ENCODE measurements at places on chromosomes 3 and 15. TPM values are rescaled to one million over a fixed set of nuclear protein-coding genes. Genes with fewer than 3 reads are reported as not detected.
A peak's percentile ranks its signal among the peaks of the same experiment; 100 is the strongest.

The HIGD2B gene
- total RNA-seq, result not detected

DNA sequence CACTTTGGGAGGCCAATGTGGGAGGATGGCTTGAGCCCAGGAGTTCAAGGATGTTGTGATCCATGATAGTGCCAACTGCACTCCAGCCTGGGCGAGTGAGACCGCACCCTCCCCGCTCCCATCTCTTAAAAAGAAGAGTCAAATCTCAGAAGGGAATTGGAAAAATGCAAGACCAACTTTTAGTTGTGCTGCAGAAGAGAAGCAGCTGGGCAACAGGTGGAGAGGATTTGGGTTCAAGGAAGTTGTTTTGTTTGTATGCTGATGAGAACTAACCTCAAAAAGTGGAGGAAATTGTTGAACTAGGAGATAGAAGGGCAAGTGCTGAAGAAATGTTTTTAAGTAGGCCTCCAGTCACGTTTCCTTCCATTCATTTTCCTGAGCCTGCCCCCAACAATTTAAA lies 12.8 kb upstream of the PDCD7 start:
- H3K27me3 ChIP-seq, result no peaks in the 10 kb centered on the region
- peaks cover 6% of the 10 kb centered on the region for H3K36me3 ChIP-seq
- no peak overlapping the region for H3K27ac ChIP-seq
- H3K4me1 ChIP-seq, result no peaks in the 10 kb centered on the region
- no peak for DNase-seq

The DUOXA1 gene
- total RNA-seq, result 42.6 TPM

GRCh38 chr3:118641608-118642007 lies 393.0 kb downstream of the IGSF11 start:
- peak; percentile 60 for DNase-seq
- no peaks in the 10 kb centered on the region for H3K4me1 ChIP-seq
- no peaks in the 10 kb centered on the region for H3K27me3 ChIP-seq
- H3K27ac ChIP-seq, result no peak overlapping the region
- H3K36me3 ChIP-seq, result no peaks in the 10 kb centered on the region
- no peak overlapping the region for H3K4me3 ChIP-seq

DNA sequence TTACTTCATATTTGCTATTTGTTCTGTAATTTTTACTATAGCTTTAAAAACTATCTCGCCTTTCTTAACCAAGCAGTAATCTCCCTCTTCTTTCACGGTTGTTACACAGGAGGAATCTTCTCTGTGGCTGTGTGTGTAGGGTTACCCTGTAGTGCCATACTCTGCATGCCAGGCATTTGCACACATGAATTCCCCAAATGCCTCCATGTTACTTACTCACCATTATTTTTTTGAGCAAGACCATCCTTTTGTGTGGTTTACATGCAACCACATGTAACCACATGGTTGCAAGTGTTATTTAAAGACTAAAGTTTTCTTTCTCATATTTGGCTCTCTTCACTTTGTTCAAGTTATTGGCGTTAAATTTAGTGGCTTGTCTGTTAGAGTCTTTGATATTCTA lies 45.5 kb downstream of the HPS3 start:
- no peak overlapping the region for H3K27ac ChIP-seq
- no peak for DNase-seq
- no peak overlapping the region for H3K4me3 ChIP-seq
- peaks cover 9% of the 10 kb centered on the region for H3K36me3 ChIP-seq
- no peaks in the 10 kb centered on the region for H3K27me3 ChIP-seq

GRCh38 chr3:131393868-131394267 lies 12.3 kb downstream of the NUDT16 start:
- DNase-seq, result no peak
- H3K27ac ChIP-seq, result no peak overlapping the region
- H3K27me3 ChIP-seq, result no peaks in the 10 kb centered on the region

The GHSR gene
- not detected for total RNA-seq

- no peak overlapping the region for H3K4me3 ChIP-seq
- no peak for DNase-seq
Measured at GRCh38 chr15:60070838-60071493, 66.9 kb downstream of the FOXB1 start.

DNA sequence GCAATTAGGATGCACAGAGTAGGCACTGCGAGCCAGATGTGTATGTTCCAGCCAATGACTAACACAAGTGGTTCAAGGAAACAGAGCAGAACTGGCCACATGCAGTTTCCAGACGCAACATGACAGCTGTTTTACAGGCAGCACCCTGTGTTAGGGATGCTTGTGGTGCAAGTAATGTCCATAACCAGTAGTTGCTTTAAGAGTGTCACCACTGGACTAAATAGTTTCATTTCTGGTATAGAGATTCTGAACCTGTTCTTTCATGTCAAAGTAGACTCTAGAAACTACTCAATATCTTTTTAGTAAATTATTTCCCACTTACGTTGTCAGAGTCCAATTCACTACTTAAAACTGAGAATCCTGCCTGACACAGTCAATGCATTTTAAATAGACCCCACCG lies 14.5 kb upstream of the LPP start:
- H3K4me1 ChIP-seq, result no peaks in the 10 kb centered on the region
- H3K27me3 ChIP-seq, result no peaks in the 10 kb centered on the region
- H3K4me3 ChIP-seq, result no peak overlapping the region
- no peak for DNase-seq
- no peak overlapping the region for H3K27ac ChIP-seq
- no peaks in the 10 kb centered on the region for H3K36me3 ChIP-seq

The SERPINI2 gene
- 4.9 TPM for total RNA-seq

DNA sequence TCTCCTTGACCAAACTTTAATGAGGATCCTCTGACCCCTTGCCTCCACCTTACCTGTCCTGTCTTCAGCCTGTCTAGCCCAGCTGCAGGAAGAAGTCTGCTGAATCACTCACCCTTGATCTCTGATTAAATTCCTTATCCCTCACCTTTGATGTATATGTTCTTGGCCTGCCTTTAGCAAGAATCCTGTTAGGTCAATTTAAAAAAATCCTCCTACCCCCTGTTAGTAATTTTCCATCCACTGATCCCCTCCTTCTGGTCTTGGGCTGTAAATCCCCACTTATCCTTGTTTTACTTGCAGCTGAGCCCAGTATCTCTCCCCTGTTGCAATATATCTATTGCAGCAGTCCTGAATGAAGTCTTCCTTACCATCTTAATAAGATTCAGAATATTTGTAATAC lies 39.0 kb downstream of the MYH15 start:
- H3K4me3 ChIP-seq, result no peak overlapping the region
- H3K4me1 ChIP-seq, result peaks cover 5% of the 10 kb centered on the region
- peak overlapping the region; percentile 21 for H3K27ac ChIP-seq

GRCh38 chr3:54951405-54951804 lies 23.5 kb upstream of the LRTM1 start:
- H3K27ac ChIP-seq, result no peak overlapping the region
- H3K4me1 ChIP-seq, result peaks cover 24% of the 10 kb centered on the region
- no peaks in the 10 kb centered on the region for H3K27me3 ChIP-seq
- peak; percentile 85 for DNase-seq

- DNase-seq, result no peak
- H3K4me1 ChIP-seq, result no peaks in the 10 kb centered on the region
- no peaks in the 10 kb centered on the region for H3K27me3 ChIP-seq
- H3K4me3 ChIP-seq, result no peak overlapping the region
- no peaks in the 10 kb centered on the region for H3K36me3 ChIP-seq
Measured at GRCh38 chr3:46091046-46091445, 63.8 kb upstream of the XCR1 start.

The MLF1 gene
- total RNA-seq, result 29.1 TPM

GRCh38 chr3:192434186-192434585 lies 293.2 kb downstream of the FGF12 start:
- no peaks in the 10 kb centered on the region for H3K27me3 ChIP-seq
- H3K27ac ChIP-seq, result no peak overlapping the region
- no peak overlapping the region for H3K4me3 ChIP-seq
- no peak for DNase-seq
- H3K36me3 ChIP-seq, result no peaks in the 10 kb centered on the region
- no peaks in the 10 kb centered on the region for H3K4me1 ChIP-seq

The OR4F15 gene
- total RNA-seq, result not detected

The CIB2 gene
- 9.8 TPM for total RNA-seq

The ZIC4 gene
- total RNA-seq, result not detected

Measured in lung (tissue), 17 donors.